ENCODE measurements at places on chromosomes 1 and 21. TPM values are rescaled to one million over a fixed set of nuclear protein-coding genes. Genes with fewer than 3 reads are reported as not detected.

DNA sequence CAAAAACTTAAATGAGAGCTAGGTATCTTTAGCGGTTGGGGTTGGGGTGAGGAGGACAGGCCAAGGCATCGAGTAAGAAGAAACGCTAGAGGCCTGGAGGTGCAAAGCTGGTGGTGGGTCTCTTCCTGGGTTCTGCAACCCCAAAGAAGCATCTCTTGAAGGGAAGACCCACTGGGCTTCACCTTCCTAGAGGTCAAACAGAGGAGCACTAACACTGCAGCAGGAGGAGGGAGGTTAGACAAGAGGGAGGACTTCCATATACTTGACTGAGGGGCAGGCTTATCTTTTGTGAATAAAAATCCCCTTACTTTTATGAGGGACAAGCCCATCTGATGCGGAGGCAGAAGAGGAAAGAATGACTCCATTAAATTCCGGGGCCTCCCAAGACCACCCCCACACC, 2.5 kb downstream of the MEX3A start:
- no peaks in the 10 kb centered on the region for H3K27me3 ChIP-seq
- H3K36me3 ChIP-seq = no peaks in the 10 kb centered on the region
- peaks cover 40% of the 10 kb centered on the region for H3K4me1 ChIP-seq
- no peak for DNase-seq

DNA sequence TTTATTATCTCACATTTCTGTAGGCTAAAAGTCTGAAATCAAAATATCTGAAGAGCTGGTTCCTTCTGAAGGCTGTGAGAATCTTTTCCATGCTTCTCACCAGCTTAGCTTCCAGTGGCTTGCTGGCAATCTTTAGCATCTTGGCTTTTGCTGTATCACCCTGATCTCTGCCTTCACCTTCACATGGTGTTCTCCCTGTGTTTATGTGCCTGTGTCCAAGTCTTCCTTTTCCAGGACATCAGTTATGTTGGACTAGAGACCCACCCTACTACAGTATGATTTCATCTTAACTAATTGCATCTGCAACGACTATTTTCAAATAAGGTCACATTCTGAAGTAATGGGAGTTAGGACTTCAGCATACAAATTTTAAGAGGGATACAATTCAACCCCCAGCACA, 772.3 kb upstream of the ADAMTS5 start:
- no peak overlapping the region for H3K4me3 ChIP-seq
- no peak for DNase-seq
- no peaks in the 10 kb centered on the region for H3K36me3 ChIP-seq

- peak overlapping the region; percentile 66 for H3K27ac ChIP-seq
- peaks cover 23% of the 10 kb centered on the region for H3K4me1 ChIP-seq
- no peak overlapping the region for H3K4me3 ChIP-seq
- DNase-seq = no peak
- no peaks in the 10 kb centered on the region for H3K36me3 ChIP-seq
Observed at GRCh38 chr1:234554218-234554697, 55.7 kb downstream of the IRF2BP2 start.

DNA sequence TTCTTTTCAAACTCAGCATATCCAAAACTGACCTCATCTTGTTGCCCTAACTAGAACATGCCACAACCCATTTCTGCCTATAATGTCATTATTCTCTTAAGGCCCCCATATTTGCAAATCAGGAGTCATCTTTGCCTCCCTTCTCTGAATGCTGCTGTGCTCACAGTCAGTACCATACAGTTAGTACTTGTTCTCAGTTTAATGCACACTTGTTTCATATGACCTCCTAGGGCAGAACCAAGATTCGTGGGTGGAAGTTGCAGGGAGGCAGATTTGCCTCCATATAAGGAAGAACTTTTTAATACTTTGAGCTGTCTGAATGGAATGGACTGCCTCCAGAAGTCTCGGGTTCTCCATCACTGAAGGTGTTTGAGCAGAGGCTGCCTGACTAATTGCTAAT, 9.2 kb downstream of the CAP1 start:
- no peak overlapping the region for H3K4me3 ChIP-seq
- H3K27me3 ChIP-seq = no peaks in the 10 kb centered on the region
- DNase-seq = no peak
- peaks cover 70% of the 10 kb centered on the region for H3K4me1 ChIP-seq

DNA sequence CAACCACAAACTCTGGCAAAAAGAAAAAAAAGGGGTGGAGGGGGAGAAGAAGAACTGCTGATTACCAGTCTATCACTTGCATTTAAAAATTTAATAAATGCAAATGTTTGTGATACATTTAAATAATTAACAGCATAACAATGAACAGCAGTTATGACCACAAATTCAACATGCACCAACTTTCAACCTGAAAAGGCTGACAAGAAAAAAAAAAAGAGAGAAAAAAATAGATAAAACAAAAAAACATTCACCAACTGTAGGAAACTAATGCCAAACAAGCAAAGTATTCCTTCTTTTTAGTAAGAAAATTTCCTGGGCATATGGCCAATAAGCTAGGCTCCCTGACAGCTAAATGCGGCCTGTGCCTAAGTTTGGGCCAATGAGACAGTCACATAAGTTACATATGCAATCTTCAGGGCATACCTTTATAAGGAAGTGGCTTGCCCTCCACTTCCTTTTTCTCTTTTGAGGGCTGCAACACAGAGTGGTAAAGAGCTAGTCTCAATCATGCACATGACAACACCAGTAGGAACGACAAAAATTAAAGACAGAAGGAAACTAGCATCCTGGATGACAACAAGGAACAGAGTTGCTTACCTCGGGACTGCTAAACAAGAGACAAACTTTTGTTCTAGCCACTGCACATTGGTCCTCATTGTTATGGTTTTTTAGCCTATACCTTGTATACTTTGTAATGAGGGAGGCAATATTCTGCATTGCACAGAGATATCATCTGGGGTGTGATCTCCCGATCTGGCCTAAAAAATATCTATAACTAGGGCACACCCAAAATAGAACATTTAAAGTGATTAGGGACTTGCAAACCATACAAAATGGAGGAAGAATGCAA, 24.2 kb upstream of the PHTF1 start:
- H3K4me1 ChIP-seq = peaks cover 53% of the 10 kb centered on the region
- no peaks in the 10 kb centered on the region for H3K36me3 ChIP-seq
- H3K27ac ChIP-seq = peak overlapping the region; percentile 35
- H3K4me3 ChIP-seq = no peak overlapping the region

- no peaks in the 10 kb centered on the region for H3K4me1 ChIP-seq
- H3K27ac ChIP-seq = no peak overlapping the region
- H3K4me3 ChIP-seq = no peak overlapping the region
- no peak for DNase-seq
Observed at GRCh38 chr1:197958438-197959305, 41.5 kb downstream of the LHX9 start.

DNA sequence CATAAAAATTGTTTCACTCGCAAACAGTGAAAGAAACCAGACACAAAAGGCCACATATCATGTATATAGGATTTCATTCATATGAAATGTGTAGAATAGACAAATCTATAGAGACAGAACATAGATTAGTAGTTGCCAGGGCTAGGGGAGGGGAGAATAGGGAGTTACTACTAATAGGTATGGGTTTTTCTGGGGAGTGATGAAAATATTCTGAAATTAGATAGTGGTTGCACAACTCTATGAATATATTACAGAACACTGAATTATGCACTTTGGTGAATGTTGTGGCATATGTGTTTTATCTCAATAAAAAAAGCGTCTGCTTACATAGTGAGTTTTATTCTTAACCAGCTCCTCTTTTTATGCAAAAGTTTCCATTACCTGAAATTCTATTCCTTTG, 21.6 kb downstream of the SYT14 start:
- no peaks in the 10 kb centered on the region for H3K4me1 ChIP-seq
- DNase-seq = no peak

GRCh38 chr1:32144033-32144432, 35.4 kb upstream of the TXLNA start:
- no peak overlapping the region for H3K4me3 ChIP-seq
- no peak for DNase-seq
- no peak overlapping the region for H3K27ac ChIP-seq

DNA sequence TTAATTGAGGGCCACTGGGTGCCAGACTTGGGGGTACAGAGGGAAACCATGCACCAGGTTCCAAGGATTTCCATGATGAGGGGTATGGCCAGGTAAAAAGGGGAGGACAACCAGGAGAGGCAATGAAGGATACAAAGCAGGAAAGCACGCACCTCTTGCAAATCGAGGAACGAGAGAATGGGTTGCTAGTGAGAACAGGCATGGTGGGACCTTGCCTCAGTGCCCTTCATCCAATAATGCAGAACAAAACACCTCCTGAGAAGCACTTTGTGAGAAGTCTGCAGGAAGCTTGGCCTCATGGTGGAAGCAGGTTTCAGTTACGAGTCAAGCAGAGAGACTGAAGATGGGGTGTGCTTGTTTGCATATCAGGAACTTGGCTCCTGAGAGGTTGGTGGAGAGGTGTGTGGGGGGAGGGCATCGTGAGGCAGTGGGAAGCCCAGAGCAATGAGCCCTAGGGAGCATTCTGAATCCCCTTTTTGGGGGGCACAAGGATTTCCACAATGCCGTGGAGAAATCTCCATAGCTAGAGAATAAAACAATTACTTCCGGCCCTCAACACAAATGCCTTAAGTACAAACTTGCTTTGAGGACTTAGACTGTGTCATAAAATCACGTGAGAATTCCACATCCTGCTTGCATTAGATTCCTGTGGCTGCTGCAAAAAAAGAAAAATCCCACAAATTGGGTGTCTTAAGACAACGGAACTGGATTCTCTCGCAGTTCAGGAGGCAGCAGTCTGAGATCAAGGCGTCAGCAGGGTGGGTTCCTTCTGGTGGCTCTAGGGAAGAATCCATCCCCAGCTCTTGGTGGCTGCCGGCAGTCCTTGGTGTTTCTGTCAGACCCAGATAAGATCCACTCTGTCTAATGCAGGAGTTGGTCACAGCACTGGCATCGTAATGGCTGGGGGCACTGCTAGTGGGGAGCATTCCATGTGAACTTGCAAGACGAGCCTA, 54.9 kb upstream of the BACE2 start:
- no peak overlapping the region for H3K27ac ChIP-seq
- no peaks in the 10 kb centered on the region for H3K36me3 ChIP-seq
- no peaks in the 10 kb centered on the region for H3K27me3 ChIP-seq
- no peak for DNase-seq

- peak overlapping the region; percentile 89 for H3K27ac ChIP-seq
- DNase-seq = no peak
- no peaks in the 10 kb centered on the region for H3K36me3 ChIP-seq
- H3K4me3 ChIP-seq = peak overlapping the region; percentile 98
- H3K27me3 ChIP-seq = no peaks in the 10 kb centered on the region
Observed at GRCh38 chr21:29072873-29073221, 601 bp downstream of the CCT8 start.

GRCh38 chr1:227318853-227319607, 738 bp upstream of the CDC42BPA start:
- H3K36me3 ChIP-seq = no peaks in the 10 kb centered on the region
- no peak for DNase-seq
- H3K27me3 ChIP-seq = no peaks in the 10 kb centered on the region
- H3K27ac ChIP-seq = peak overlapping the region; percentile 90
- peak overlapping the region; percentile 70 for H3K4me3 ChIP-seq

DNA sequence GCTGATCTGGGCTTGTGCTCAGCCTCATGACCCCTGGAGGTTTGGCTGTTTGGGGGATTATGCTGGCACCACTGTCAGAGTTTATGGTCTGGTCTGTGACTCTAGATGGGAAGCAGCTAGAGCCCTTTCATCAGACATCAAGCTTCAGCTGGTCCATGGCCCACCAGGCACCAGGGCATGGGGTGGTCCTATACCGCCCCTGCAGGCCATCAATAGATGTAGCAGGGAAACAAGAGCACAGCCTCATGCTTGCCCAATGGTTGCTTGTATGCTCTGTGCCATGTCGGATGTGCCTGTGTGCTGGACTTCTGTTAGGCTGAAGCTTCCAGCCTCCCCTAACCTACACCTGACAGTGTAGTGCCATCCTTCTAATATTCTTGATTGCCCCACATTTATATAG, 71.1 kb upstream of the CD34 start:
- no peak for DNase-seq
- H3K4me3 ChIP-seq = no peak overlapping the region
- H3K27me3 ChIP-seq = no peaks in the 10 kb centered on the region
- no peak overlapping the region for H3K27ac ChIP-seq
- H3K4me1 ChIP-seq = no peaks in the 10 kb centered on the region
- no peaks in the 10 kb centered on the region for H3K36me3 ChIP-seq

- H3K4me3 ChIP-seq = no peak overlapping the region
- peak; percentile 49 for DNase-seq
- H3K36me3 ChIP-seq = no peaks in the 10 kb centered on the region
- no peaks in the 10 kb centered on the region for H3K4me1 ChIP-seq
- H3K27me3 ChIP-seq = no peaks in the 10 kb centered on the region
Observed at GRCh38 chr1:153444078-153444477, 16.4 kb downstream of the S100A7 start.

DNA sequence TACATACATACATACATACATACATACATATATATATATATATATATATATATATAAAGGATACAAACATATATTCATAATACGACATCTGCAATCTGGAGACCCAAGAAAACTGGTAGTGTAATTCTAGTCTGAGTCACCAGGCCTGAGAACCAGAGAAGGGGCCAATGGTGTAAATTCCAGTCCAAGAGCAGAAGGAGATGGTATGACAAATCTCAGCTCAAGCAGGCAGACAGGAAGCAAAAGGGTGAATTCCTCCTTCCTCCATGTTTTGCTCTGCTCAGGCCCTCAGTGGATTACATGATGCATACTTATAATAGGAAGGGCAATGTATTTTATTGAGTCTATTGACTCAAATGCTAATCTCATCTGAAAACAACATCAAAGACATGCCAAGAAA, 1060.4 kb upstream of the TMPRSS15 start:
- no peaks in the 10 kb centered on the region for H3K27me3 ChIP-seq
- no peak overlapping the region for H3K27ac ChIP-seq
- no peaks in the 10 kb centered on the region for H3K36me3 ChIP-seq
- no peak overlapping the region for H3K4me3 ChIP-seq

- no peaks in the 10 kb centered on the region for H3K27me3 ChIP-seq
- no peaks in the 10 kb centered on the region for H3K36me3 ChIP-seq
- DNase-seq = no peak
- no peak overlapping the region for H3K4me3 ChIP-seq
Observed at GRCh38 chr1:228361314-228362140, 45.1 kb downstream of the TRIM11 start.

DNA sequence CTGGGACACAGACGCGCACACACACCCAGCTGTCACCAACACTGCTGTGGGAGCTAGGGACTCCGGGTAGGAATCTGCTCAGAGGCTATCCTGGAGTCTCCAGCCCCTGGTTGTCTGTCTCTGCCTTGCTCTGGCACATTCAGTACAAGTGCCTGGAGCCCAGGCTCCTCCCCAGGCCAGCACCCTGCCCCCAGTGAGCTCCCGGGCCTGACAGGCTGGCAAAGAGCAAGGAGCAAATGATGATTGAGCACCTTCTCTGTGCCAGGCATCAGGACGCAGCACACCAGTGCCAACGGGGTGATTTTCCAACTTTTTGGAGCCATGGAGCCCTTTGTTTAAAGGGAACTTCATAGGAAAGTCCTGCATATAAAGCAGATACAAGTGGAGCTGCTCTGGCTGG, 6.5 kb downstream of the CNTN2 start:
- H3K27me3 ChIP-seq = no peaks in the 10 kb centered on the region
- H3K36me3 ChIP-seq = no peaks in the 10 kb centered on the region
- H3K4me3 ChIP-seq = no peak overlapping the region
- H3K27ac ChIP-seq = no peak overlapping the region
- no peaks in the 10 kb centered on the region for H3K4me1 ChIP-seq

GRCh38 chr1:155321639-155322503, 1.2 kb downstream of the RUSC1 start:
- H3K27ac ChIP-seq = peak overlapping the region; percentile 99
- H3K36me3 ChIP-seq = peaks cover 3% of the 10 kb centered on the region
- peak overlapping the region; percentile 71 for H3K4me3 ChIP-seq
- DNase-seq = no peak

Gene CFHR2
- not detected for total RNA-seq

Gene ZBED6
- total RNA-seq = 19.9 TPM

Gene GPR61
- total RNA-seq = not detected

Gene MPZ
- total RNA-seq = 3.7 TPM

Gene IL24
- 1.5 TPM for total RNA-seq

Gene CELA3A
- total RNA-seq = not detected
